ENCODE measurements at places on chromosomes 11 and 22.

DNA sequence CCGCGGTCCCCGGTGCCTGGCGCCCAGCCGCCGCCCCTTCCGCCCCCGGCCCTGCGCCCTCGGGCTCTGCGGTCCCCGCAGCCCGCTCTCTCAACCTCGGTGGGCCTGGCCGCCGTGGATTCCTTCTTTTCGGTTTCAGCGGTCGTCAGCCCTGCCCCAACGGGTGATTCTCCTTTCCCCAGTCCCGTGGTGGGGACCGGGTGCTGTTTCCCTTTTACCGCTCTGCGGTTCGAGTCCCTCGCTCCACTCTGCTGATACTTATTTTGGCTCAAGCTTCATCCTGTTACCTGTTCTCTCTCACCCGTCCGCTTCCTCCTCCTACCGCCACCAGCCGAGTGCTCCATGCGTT is 494 bp downstream of the ZDHHC5 start:
- no peak for DNase-seq

GRCh38 chr11:45483416-45483815 is 182.0 kb downstream of the CHST1 start:
- DNase-seq: no peak

GRCh38 chr11:134124660-134125451 is 56.0 kb downstream of the JAM3 start:
- DNase-seq: no peak

- DNase-seq: no peak
Observed at GRCh38 chr11:57798905-57799559, 37.4 kb downstream of the CTNND1 start.

DNA sequence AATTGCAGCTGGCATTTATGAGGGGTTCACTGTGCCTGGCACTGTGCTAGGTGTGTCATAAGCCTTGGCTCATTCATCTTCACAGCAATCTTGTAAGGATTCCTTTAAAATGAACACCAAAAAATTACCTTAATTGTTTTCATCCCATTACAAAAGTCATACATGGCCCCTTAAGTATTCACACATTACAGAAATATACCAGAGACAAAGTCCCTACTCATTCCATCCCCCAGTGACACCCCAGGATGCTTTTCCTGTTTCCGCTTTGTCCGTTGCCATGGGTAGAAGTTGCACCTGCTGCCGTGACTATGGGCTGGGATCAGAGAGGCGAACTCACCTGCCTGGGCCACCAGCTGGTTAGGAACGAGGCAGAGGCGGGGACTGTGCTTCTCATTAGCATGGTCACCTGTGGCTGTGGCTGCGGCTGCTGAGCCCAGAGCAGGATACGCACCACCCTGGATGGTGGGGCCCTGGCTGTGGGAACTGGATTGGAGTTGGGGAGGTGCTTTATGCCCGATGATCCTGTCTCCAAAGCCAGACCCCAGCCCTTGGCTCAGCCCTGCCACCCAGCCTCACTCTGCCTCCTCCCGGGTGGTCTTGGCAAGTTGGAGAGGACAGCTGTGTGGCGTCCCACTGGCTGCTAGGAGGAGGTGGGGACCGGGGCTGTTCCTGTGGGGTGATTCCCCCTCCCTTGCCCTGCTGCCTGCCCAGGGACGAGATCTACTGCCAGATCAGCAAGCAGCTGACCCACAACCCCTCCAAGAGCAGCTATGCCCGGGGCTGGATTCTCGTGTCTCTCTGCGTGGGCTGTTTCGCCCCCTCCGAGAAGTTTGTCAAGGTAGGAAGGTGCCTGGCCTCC is 60.8 kb downstream of the MYO7A start:
- no peak for DNase-seq

DNA sequence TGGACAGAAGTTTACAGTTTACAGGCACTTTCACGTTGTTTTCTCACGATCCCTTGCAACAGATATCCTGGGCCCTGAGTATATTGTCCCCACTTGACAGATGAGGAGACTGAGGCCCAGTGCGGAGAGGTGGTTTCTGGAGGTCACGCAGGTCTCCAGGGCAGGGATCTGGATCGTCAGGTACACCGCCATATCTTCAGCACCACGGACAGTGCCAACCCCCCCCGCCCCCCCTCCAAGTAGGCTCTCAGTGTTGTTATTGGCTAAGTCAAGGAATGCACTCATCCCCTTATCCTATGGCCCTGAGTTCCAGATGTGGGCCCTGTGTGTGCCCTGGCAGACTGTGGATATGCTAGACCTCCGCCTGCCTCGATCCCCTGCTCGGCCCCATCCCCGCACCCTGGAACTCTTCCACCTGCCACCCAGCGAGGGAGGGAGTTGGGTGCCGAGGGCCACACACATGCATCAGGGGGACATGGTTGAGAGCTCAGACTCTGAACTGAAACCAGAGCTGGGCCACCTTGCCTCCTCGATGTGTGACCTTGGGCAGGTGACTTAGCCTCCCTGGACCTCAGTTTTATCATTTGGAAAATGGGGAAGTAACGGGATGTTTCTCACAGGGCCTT is 37.5 kb downstream of the MPPED1 start:
- DNase-seq: no peak

- DNase-seq: no peak
Observed at GRCh38 chr11:40716344-40717130, 742.9 kb downstream of the LRRC4C start.

GRCh38 chr11:120184371-120184945 is 26.4 kb upstream of the OAF start:
- DNase-seq: no peak

DNA sequence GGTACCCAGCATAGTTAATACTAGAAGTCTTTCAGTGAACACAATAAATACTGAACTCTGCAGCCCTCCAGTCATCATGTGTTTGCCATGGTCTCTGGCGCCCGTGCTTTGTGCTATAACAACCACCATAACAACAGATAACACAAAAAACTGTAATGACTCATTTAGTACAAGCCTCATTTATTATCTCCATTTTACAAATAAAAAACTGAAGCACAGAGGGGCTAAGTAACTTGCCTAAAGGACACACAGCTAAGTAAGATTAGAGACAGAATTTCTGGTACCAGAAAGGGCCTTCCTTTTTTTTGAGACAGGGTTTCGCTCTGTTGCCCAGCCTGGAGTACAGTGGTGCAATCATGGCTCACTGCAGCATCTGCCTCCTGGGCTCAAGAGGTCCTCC is 19.5 kb downstream of the RBFOX2 start:
- DNase-seq: no peak

GRCh38 chr11:44528103-44528502 is 37.4 kb upstream of the CD82 start:
- DNase-seq: no peak

- no peak for DNase-seq
Observed at GRCh38 chr11:64742087-64742888, 1.7 kb downstream of the RASGRP2 start.

DNA sequence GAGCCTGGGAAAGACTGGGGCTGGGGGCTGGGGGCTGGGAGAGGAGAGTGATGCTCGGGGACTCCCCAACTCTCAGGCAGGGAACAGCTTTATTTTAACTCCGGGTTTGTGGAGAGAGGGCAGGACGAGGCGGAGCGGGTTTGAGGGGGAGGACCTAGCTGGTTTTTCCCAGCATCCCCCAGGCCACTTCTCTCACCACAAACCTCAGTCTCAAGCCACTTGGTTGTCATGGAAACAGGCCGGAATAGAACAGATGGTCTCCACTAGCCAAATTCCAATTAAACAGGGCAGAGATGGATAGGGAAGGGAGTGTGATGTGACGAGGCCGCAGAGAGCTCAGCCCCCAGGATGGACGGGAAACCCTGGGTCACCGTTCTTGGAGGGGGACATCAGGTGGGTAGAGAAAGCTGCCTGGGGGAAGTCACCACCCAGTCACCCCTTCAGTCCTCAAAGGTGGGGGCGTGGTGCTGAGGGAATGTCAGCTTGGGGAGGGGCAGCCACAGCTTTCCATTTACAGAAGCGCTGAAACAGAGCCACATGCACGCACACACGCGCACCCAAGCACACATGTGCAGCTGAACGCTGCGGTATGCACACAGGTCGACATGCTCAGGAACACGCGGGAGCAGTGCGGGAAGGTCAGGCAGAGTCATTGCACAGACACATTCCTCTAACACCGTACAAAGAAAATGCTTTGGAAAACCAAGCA is 19.2 kb downstream of the NECTIN1 start:
- no peak for DNase-seq

DNA sequence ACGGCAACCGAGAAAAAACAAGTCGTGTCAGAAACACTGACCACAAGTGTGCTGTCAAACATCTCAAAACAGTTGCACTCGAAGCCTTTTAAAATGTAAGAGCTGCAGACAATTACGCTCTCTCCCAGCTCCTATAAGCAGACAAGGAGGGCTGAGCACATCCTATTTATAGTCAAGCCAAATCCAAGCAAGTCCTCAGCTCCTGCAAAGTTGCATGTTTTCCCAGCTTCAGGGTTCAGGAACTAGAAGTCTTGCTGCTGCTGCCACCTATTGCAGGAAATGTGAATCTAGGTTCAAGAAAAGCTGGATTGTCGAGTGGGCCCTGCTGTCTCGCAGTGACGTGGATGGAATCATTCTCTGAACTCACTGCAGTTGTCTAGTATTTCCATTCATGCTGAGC is 15.5 kb downstream of the EFCAB6 start:
- DNase-seq: no peak

GRCh38 chr11:47797633-47798032 is 30.5 kb upstream of the FNBP4 start:
- DNase-seq: peak; percentile 51

GRCh38 chr11:61369372-61370348 is 7.5 kb downstream of the TMEM138 start:
- DNase-seq: no peak

- no peak for DNase-seq
Observed at GRCh38 chr11:94020777-94021481, at the start of gene HEPHL1. TSS of gene HEPHL1 (plus strand) at chr11:94021354. CDS start at chr11:94021369, 15 bp downstream.

DNA sequence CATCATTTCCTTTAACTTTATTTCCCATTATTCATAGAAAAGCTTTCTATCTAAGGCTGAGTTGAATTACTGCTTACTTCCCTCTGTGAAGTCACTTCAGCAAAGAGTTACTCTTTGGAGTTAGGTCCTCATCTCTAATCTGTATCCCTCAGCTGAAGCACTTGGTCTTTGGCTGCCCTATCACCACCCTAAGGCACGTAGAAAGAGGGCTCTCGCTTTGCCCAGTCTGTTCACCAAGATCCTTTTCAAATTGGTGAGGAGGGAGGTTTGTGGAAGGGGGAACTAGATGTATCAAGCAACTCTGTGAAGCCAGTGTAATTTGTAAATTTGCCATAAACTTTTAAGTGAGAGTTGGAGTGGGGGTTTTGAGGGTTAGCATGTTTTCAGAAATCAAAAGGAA is 43.4 kb downstream of the PAX6 start:
- no peak for DNase-seq

- DNase-seq: no peak
Observed at GRCh38 chr11:73542175-73542574, 55.7 kb downstream of the FAM168A start.

- DNase-seq: no peak
Observed at GRCh38 chr11:62546244-62546928, at the start of gene AHNAK. TSS of gene AHNAK (minus strand) at chr11:62546806. CDS start at chr11:62536098, 10,708 bp downstream.

DNA sequence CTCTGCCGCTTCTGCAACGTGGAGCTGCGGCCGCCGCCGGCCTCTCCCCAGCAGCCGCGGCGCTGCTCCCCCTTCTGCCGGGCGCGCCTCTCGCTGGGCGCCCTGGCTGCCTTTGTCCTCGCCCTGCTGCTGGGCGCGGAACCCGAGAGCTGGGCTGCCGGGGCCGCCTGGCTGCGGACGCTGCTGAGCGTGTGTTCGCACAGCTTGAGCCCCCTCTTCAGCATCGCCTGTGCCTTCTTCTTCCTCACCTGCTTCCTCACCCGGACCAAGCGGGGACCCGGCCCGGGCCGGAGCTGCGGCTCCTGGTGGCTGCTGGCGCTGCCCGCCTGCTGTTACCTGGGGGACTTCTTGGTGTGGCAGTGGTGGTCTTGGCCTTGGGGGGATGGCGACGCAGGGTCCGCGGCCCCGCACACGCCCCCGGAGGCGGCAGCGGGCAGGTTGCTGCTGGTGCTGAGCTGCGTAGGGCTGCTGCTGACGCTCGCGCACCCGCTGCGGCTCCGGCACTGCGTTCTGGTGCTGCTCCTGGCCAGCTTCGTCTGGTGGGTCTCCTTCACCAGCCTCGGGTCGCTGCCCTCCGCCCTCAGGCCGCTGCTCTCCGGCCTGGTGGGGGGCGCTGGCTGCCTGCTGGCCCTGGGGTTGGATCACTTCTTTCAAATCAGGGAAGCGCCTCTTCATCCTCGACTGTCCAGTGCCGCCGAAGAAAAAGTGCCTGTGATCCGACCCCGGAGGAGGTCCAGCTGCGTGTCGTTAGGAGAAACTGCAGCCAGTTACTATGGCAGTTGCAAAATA is 816 bp downstream of the PDE3B start:
- peak; percentile 21 for DNase-seq

- DNase-seq: peak; percentile 55
Observed at GRCh38 chr11:8168485-8169257, at the start of gene RIC3. TSS of gene RIC3 (minus strand) at chr11:8169025. CDS start at chr11:8168989, 36 bp downstream.

DNA sequence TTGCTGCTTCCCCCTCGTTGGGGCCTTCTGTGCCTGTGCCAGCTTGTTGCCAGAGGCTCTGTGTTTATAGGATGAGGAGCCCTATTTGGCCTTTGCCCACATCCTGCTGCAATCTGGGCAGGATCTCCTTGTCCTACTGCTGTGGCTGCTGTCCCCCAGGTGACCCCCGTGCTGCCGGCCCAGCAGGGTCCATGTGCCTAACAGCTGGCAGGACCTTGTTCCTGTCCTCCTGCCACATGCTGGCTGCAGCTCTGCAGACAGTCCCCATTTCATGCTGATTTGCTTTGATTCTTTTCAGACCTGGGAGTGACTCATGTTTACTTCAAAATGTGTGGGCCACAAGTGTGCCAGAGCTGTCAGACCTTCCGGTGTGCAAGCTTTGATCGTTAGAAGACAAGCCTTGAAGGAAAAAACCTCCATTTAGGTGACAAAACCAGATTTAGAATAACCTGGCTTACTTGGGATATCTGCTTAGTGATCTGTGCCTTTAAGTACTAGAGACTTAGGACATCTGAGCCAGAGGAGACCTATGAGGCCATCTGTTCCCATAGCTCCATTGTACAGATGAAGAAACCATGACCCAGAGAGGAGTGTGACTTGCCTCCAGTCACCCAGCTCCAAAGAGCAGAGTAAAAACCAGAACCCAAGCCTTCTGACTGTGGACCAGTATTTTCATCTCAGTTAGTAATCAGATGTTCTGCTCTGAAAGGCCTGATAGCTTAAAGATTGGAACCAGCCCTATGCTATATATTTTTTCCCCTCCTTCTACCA is 11.1 kb downstream of the NAV2 start:
- DNase-seq: peak; percentile 25

GRCh38 chr11:9527481-9528135 is 45.9 kb upstream of the WEE1 start:
- DNase-seq: no peak

Data from activated T-cell treated with anti-CD3 and anti-CD28 coated beads for 24 hours (primary cell).